ENCODE measurements at places on chromosomes 5 and 9.

DNA sequence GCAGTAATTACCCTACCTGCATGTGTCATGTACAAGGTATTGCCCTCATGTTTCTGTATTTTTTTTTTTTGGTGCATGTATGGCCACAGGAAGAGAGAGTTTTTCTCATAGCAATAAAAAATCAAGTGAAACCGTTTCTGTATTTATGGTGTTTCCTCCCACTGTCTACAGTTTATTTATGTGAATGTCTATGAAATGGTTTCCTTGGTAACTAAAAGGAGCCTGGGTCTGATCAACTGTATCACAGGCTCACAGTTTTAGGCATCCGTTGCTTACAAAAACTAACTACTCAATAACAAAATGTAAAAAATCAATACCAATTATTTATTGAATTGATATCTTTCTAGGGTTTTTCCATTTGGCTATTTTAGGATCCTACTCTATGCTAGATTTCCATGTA is 464.4 kb downstream of the TAF11L14 start:
- DNase-seq: no peak

DNA sequence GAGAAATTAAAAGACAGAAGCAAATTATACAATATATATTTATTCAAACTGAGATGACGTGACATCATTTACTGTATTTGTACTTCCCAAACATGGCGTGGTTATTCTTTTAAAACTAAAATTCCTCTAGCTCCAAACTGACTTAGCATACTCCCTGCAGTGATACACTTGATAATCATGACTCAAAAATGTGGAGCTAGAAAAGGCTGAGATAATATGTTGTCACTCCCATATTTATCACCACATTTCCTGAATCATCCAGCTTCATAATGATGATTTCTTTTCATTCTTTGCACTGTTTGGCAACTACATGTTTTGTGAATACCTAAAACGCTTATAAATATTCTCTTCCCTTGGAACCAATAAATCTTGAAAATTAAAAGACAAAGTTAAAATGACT is 341.0 kb downstream of the EBF1 start:
- no peak for DNase-seq

DNA sequence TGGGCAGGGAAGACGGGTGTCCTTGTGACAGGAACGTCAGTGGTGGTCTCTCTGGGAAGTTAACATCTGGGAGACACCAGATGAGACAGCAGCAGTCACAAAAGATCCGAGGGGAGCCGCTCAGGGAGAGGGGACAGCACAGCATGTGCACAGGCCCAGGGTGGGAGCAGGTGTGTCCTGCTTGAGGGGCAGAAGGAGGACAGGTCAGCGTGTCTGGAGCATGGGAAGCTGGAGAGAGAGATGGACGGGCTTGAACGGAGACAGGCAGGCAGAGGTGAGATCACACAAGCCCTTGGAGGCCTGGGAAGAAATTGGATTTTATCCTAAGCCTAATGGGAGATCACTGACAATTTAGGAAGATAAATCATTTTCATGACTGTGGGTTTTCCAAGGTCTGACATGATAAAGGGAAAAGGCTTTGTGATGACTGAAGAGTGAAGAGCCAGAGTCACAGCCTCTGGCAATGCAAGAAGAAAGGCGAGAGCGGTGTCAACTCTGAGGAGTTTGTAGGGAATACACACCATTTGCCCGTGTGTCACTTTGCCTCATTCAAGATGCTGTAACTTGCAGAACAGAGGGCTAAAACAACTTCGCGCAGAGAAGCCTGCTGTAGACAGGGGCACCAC is 88.3 kb downstream of the FSTL4 start:
- no peak for DNase-seq

GRCh38 chr9:120711841-120712538 is 2.3 kb downstream of the MEGF9 start:
- DNase-seq: no peak

DNA sequence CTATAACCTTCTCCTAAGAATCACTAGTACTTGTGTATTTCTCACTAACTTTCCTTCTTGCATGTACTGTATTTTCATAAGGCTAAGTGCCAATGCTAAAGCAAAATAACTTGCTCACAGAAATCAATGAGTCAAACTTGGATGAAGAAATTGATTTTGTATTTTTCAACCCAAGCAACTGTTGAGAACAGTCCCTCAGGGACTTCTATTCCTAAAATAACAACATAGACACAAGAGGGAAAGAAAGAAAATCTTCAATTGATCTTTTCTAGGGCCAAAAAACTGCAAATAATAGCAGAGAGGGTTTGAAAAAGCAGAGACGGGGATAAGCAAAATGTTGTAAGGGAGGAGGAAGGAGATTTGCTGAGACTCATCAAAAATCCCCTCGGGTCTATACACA is 69.8 kb downstream of the HABP4 start:
- no peak for DNase-seq

- no peak for DNase-seq
Measured at GRCh38 chr5:129245489-129245888, 150.9 kb downstream of the ISOC1 start.

GRCh38 chr5:42995360-42995751 is 44.8 kb downstream of the ANXA2R start:
- DNase-seq: no peak

DNA sequence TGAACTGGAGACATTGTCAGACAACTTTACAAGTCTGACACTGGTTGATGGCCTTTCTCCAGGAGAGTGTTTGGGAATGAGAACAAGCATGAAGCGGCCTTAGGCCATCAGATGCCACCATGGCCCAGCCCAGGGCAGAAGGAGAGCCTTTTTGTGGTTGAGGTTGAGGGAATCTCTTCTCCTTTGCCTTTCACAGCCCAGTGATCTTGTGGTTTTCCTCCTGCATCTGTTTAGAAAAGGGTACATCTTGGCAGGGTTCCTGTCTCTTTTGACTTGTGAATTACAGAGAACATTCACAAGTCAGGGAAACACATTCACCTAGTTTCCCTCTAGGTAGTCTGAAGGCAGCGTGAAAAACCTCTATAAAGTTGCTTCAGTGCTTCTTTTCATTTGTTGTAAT is 27.5 kb downstream of the DMRT2 start:
- DNase-seq: no peak

GRCh38 chr9:5976674-5977397 is 38.6 kb downstream of the RANBP6 start:
- DNase-seq: no peak

- DNase-seq: no peak
Measured at GRCh38 chr5:94992325-94992724, 292.6 kb downstream of the MCTP1 start.

DNA sequence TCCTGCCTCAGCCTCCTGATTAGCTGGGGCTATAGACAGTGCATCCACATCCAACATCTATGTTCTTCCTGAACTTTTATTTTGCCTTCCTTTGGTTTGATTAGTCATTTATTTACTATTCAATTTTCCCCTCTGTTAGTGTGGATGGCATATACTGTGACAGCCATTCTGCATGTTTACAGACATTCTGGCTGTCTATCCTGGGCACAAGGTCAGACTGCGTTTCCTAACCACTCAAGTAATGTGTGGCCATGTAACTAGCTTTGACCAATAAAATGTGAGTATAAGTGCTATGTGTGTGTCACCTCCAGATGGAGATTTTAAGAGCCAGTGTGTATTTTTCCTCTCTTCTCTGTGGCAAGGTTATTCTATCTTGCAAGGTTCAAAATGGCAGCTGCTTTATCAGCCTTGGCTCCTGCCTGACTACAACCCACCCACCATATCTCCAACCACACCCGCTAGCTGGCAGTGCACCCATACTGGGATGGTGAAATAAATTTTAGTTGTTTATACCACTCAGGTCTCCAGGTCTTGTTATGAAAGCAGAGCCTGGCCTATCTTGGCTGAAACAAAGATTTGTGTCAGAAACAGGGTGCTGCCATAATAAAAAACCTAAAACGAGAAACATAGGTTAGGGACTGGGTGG is 32.2 kb downstream of the PDE6A start:
- DNase-seq: no peak

DNA sequence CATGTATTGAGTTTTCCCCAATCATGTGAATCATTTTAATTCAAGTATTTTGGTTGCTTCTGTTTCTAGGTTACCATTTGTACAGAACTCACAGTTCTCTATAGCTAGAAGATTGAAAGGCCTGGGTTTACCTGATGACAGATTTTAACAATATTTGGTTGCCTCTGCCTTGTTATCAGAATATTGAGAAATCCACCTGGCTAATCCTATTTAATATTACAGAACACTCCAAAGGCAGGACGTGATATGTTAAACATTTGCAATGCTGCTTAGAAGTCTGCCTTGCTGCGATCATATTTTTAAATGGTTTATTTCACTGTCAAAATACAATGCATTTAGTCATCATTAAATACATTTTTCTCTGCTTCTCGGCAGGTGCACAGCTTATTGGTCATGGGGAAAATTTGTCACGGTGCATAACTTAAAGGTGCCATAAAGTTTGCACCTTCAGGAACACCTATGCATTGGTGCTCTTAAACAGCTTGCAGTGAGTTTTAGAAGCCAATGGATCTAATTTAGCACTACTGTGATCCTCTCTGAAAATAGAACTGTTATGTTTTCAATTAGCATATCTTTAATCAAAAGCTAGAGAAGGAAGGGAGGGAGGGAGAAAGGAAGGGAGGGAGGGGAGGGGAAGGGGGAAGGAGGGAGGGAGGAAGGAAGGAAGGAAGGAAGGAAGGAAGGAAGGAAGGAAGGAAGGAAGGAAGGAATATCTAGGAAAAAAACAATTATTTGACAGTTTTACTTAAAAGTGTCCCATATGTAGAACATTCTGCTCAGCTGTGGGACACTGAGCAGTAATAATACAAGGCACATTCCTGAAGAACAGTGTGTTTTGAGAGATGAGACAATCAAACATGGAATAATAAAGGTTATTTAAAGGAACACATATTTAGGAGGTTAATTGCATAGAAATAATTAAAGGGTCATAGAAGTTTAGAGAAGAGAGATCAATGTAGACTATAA is 15.5 kb upstream of the DAPK1 start:
- no peak for DNase-seq

- no peak for DNase-seq
Measured at GRCh38 chr5:136730426-136730825, 365.1 kb upstream of the TRPC7 start.

- no peak for DNase-seq
Measured at GRCh38 chr5:113047234-113047633, 70.6 kb downstream of the DCP2 start.

DNA sequence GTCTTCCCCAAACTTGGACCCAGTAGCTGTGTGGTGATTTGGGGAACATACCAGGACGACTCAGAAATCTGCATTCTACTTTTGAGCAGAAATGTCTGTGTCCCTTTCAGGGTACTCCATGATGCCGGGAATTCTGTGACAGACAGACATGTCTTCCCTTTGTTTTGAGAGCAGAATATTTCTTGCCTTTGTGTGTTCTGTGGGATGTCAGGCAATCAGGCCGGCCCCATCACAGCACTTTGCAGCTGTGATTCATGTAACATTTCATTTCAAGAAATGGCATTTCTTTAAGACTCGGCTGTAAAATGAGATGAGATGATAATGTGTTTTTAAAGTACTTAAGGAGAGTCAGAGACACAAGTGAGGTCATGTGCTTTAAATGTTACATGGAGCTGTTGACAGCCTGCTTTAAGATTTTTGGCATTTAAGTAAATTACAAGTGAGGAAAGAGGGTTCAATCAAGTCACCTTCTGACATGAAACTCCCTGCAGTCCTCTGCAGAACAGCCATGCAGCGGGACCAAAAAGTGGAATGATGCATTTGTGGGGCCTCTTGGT is 98.7 kb downstream of the SLC28A3 start:
- DNase-seq: no peak

GRCh38 chr9:112355427-112355897 is 22.0 kb upstream of the PTBP3 start:
- DNase-seq: no peak

GRCh38 chr5:144710637-144711036 is 540.0 kb downstream of the KCTD16 start:
- no peak for DNase-seq

GRCh38 chr5:36054647-36055046 is 12.0 kb downstream of the UGT3A2 start:
- DNase-seq: no peak
